ENCODE measurements at places on chromosomes 4 and X. TPM values are rescaled to one million over a fixed set of nuclear protein-coding genes. Genes with fewer than 3 reads are reported as not detected.

DNA sequence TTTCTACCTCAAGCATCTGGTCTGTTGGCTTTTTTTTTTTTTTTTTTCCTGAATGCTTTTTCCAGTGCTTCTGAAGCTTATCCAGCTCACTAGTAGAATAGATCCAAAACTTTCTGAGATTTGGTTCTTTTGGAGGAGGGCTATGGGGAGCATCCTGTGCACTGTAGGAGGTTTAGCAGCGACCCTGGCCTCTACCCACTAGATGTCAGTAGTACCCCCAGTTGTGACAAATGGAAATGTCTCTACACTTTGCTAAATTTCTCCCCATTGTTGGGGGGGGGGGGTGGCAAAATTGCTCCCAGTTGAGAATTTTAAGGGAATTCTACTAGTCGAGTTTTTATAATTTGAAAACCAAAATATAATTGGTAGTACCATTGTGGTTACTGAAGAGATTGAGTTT lies 23.0 kb upstream of the PPA2 start:
- H3K4me3 ChIP-seq, result no peak overlapping the region
- H3K27me3 ChIP-seq, result no peaks in the 10 kb centered on the region
- DNase-seq, result no peak
- no peaks in the 10 kb centered on the region for H3K36me3 ChIP-seq
- no peak overlapping the region for H3K27ac ChIP-seq

Gene NDST4
- 0.37 TPM for total RNA-seq

- no peaks in the 10 kb centered on the region for H3K4me1 ChIP-seq
- no peaks in the 10 kb centered on the region for H3K27me3 ChIP-seq
- no peaks in the 10 kb centered on the region for H3K36me3 ChIP-seq
- no peak overlapping the region for H3K27ac ChIP-seq
Measured at GRCh38 chrX:109967156-109967555, 35.8 kb upstream of the TMEM164 start.

Gene DGKK
- 0.11 TPM for total RNA-seq

DNA sequence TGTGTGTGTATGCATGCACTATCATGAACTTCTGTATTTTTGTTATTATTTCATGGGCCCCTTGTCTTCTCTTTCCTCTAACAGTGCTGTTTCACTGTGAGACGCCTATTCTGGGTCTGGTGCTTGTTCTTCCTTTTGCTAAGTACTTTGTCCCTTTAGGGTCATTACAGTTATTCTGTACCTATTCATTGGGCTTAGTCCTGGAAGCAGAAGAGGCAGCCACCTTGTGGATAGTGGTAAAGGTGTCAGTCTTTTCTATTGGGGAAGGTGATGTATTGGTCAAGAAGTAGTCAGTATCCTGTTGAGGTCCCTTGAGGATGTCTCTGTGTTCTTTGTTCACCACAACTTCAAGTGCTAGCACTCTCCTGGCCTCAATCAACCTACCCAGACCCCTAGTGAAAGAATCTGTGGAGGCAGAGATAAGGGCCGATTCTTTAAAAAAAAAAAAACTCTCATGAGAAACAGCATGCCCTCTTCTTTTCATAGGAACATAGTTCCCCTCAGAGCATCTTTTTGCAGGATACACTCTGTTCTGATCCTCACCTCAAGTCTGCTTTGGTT lies 593.8 kb downstream of the SPRY1 start:
- no peaks in the 10 kb centered on the region for H3K27me3 ChIP-seq
- no peak overlapping the region for H3K4me3 ChIP-seq
- no peak overlapping the region for H3K27ac ChIP-seq
- DNase-seq, result no peak

DNA sequence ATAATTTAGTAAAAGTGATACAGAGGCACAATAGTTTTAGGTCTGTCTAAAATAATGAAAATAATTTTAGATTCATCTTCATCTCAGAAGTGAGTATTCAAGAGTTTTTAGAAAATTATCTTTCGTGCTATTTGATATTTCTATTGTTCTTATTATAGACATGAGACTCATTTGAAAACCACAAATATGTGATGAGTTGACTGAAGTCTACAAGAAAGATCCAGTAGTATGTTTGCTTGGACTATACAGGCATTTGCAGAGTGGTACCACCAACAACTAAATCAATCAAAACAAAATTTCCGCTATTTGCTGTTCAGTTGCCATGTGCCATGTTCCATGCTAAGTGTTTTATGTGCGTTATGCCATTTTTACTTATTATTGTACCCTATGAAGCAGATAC lies 1318.5 kb downstream of the STIM2 start:
- no peaks in the 10 kb centered on the region for H3K4me1 ChIP-seq
- H3K4me3 ChIP-seq, result no peak overlapping the region
- no peaks in the 10 kb centered on the region for H3K36me3 ChIP-seq
- H3K27ac ChIP-seq, result no peak overlapping the region

Gene FAT1
- total RNA-seq, result 24.9 TPM

Gene LETM1
- total RNA-seq, result 22.7 TPM

Gene REPS2
- total RNA-seq, result 25.8 TPM

DNA sequence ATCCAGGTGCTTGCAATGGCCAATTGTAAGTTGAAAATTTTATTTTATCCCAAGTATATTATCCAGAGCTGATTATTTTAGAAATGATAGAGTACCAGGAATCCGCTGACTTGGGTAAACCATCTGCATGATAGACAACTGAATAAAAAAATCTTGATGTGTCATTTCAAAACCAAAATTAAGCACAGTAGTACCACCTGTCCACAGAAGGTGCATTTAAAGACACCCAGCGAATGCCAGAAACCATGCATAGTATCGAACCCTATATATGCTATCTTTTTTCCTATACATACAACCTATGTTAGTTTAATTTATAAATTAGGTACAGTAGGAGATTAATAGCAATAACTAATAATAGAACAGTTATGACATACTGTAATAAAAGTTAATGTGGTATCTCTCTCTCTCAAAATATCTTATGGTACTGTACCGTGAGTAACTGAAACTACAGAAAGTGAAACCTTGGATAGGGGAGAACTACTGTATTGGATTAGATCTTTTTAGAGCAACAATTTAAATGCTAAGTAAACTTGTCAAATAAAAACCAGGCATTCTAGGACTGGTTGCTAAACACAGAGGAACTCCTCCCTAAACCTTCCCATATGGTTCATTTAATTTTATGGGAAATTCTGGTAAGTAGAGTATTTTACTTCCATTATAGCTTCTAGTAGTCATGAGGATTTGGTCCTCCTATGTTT lies 6.2 kb downstream of the NEIL3 start:
- H3K27ac ChIP-seq, result no peak overlapping the region
- DNase-seq, result no peak
- no peak overlapping the region for H3K4me3 ChIP-seq
- H3K36me3 ChIP-seq, result no peaks in the 10 kb centered on the region
- H3K27me3 ChIP-seq, result no peaks in the 10 kb centered on the region
- H3K4me1 ChIP-seq, result no peaks in the 10 kb centered on the region

DNA sequence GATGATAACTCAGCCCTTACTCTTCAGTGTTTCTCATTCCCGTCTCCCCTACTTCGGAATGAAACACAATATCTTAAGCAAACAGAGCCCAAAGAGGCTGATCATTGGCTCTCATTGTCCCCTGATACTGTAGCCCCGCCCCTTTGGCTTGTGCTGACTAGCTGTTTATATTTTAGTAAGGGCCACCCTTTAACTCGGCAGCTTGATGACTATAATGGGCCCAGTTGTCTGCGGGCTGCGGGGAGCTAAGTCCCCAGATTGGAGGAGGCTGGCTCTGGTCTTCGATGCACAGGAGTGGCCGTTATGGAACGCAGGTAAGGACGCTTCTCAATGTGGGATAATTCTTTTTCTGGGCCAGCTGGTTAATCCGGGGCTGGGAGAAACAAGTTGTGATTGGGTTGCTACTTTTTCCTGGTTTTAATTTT lies at the start of gene TRIM2:
TRIM2 (plus strand) TSS at position 197 of the 425 bp plus-strand sequence; CDS start at position 285, 88 bp downstream.
- no peaks in the 10 kb centered on the region for H3K36me3 ChIP-seq
- no peaks in the 10 kb centered on the region for H3K4me1 ChIP-seq
- peak within 1 kb of the TSS; percentile 30 for H3K4me3 ChIP-seq
- DNase-seq, result peak; percentile 69
- H3K27me3 ChIP-seq, result no peaks in the 10 kb centered on the region

DNA sequence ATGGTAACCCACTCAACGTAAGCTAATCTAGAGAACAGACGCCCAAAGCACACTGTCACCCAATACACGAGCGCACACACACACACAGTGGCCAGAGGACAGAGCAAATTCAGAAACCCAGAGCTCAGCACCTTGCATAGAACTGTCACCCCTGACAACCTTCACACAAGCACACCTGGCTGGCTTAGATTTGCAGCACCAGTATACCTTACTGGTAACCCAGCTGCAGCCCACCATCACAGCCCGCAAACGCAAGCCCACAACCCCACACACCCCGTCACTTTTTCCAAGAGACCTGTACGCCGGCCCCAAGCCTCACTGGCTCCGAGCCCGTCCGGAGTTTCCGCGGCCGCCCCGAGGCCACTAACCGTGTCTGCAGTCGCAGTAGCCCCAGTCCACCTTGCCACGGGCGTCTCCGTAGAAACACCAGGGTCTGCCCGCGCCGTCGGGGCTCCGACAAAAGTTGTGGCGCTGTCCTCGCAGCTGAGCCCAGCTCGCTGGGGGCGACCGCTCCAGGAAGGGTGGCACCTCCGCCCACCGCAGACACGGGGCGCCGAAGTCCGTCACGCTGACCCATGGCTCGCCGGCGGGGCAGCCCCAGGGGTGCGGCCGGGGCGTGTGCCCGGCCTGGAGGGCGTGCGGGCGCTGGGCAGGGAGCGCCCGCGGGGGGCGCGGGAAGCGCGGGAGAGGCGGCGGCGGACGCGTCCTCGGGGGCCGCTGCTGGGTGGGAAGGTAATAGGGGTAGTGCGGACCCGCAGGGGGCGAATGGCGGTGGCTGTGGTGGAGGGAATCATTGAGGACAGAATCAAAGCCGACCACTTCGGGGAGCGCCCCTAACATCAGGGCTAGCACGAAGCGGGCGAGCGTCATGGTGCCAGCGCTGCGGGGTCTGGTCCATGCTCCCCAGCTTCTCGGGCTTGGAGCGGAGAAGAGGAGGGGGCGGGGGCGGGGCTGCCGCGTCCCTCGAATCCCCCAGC lies 664 bp downstream of the PRSS12 start:
- peak overlapping the region; percentile 44 for H3K4me3 ChIP-seq
- no peak overlapping the region for H3K27ac ChIP-seq
- peaks cover 5% of the 10 kb centered on the region for H3K4me1 ChIP-seq
- no peaks in the 10 kb centered on the region for H3K27me3 ChIP-seq
- no peaks in the 10 kb centered on the region for H3K36me3 ChIP-seq

- H3K4me3 ChIP-seq, result no peak overlapping the region
- no peaks in the 10 kb centered on the region for H3K27me3 ChIP-seq
- no peaks in the 10 kb centered on the region for H3K36me3 ChIP-seq
- no peaks in the 10 kb centered on the region for H3K4me1 ChIP-seq
Measured at GRCh38 chr4:17400686-17401085, 111.2 kb downstream of the QDPR start.

Gene BMPR1B
- 19.2 TPM for total RNA-seq

DNA sequence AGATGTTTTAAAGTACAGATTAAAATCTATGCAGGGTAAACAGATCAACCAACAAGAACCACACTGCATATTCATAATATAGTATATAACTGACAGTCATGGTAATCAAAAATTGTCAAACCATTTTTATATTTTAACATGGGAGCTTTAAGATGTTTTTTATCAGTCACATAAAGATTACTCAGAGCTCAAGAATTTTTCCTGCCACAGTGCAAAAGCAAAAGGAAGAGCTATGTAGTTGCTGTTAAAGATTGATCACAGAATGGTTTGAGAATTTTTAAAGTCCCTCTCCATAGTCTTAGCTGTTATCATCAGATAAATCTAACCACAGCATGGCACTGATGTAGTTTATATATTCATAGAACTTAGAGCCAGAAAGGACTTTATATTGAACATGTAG lies 8.5 kb downstream of the RAB9B start:
- H3K4me1 ChIP-seq, result peaks cover 2% of the 10 kb centered on the region
- H3K27ac ChIP-seq, result no peak overlapping the region
- no peak overlapping the region for H3K4me3 ChIP-seq
- H3K27me3 ChIP-seq, result no peaks in the 10 kb centered on the region
- no peak for DNase-seq
- no peaks in the 10 kb centered on the region for H3K36me3 ChIP-seq

DNA sequence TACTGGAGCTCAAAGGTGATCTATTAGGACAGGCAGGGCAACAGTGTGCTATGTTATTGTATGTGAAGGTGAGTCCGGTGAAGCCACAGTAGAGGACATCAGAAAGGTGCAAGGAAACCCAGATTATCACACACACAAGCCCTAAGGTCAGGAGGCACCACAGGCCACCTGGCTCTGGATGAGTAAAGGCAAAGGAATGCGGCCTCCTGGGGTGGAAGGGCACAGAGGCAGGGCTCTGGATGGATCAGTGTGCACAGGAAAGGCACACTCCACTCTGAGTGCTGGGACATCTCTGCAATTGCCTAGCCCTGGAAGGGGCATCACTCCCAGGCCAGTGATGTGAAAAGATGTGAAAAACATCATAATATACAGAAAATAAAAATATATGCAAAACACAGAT lies 683.5 kb downstream of the TRIML1 start:
- no peaks in the 10 kb centered on the region for H3K4me1 ChIP-seq
- H3K36me3 ChIP-seq, result no peaks in the 10 kb centered on the region
- no peak for DNase-seq

DNA sequence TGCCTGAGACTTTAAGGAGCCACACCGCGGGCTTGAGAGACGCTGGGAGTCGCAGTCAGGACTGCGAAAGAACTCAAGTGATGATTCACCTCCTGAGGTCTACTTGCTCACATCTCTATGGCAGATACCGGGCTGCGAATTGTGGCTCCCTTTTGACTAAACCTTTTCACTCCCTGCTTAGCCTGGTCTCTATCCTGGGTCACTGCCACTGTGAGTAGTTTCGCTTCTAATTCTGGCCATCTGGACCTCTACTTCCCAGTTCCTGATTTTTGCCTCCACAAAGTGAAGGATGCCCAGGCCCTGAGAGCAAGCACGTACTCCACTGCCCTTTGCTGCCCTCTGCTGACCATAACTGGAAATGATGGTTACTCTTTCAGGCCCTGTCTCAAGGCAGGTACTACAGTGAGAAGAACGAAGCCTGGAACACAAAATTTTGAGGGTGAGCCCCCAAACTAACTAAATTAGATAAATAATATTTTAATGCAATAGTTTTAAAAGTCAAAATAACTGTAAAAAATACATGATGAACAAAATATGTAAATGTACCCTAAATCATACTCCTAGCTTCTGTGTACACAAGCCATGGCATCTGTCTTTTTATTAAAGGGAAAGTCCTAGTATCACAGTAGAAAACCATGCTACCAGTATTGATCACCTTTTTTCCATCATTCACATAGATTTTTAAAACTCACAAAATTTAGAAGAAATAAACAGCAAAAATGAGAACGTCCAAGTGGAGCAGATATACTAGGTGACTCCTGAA lies 16.7 kb downstream of the MAD2L1 start:
- H3K27ac ChIP-seq, result no peak overlapping the region
- no peaks in the 10 kb centered on the region for H3K36me3 ChIP-seq
- peak overlapping the region; percentile 21 for H3K4me3 ChIP-seq
- peak; percentile 73 for DNase-seq
- no peaks in the 10 kb centered on the region for H3K4me1 ChIP-seq
